LHCN-M2 (cell line): ENCODE measurements at places on chromosomes 7 and 10. TPM values are rescaled to one million over a fixed set of nuclear protein-coding genes. Genes with fewer than 3 reads are reported as not detected.

The MACC1 gene
- total RNA-seq: 0.06 and 0.11 TPM in 2 replicates

DNA sequence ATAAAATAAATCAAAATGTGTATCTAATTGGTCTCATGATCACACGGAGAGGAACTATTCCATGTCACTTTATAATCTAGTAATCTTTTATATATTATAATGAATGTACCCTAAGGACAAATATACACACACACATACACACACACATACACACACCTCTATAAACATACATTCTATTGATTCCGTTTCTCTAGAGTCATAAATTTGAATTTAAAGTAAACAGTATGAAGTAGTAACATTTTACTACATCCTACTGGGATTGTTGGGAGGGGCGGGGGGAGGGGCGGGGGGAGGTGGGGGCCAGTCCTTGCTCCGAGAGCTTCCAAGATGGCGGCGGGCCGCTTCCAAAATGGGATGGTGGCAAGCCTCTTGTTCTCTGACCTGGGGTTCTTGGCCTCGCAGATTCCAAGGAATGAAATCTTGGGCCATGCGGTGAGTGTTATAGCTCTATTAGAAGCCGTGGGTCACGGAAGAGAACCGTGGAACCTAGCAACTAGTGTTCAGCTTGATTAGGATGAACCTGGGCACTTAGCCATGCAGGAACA lies 143.2 kb downstream of the REEP3 start:
- no peak for DNase-seq

The SOSTDC1 gene
- total RNA-seq: not detected in 2 replicates

GRCh38 chr10:21995557-21995956 lies 8.0 kb downstream of the DNAJC1 start:
- no peak for DNase-seq

- no peak for DNase-seq
Observed at GRCh38 chr7:21011153-21011552, 224.5 kb upstream of the SP8 start.

- DNase-seq: no peak
Observed at GRCh38 chr10:48366261-48366660, 59.8 kb downstream of the MAPK8 start.

The TMEM270 gene
- not detected in 2 replicates for total RNA-seq

DNA sequence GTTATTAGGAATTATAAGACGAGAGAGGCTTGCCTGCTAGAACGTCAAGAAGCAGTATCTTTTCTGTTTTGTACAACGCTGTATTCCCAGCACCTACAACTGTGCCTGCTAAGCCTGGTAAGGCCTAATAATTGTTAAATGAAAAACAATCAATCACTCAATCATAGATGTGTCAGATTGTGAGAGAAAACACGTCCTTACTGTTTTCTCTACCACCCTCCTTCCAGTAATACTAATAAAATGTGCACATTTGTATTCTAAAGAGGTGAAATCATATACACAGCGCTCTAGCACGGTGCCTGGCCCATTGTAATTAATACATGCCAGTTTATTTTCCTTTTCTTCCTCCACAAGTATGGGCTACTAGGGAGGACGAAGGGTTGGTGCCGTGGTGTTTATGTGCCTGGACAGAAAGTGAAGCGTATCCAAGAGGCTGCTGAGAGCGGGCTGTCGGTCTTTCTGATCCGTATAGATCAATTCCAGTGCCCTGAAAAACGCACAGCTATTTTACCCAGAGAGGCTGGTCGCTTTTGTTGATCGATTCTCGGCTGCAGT lies 1.5 kb upstream of the AUTS2 start:
- DNase-seq: no peak

The ASB10 gene
- not detected in 2 replicates for total RNA-seq
